ENCODE measurements at places on chromosomes 12 and 14.
A peak's percentile ranks its signal among the peaks of the same experiment; 100 is the strongest.

DNA sequence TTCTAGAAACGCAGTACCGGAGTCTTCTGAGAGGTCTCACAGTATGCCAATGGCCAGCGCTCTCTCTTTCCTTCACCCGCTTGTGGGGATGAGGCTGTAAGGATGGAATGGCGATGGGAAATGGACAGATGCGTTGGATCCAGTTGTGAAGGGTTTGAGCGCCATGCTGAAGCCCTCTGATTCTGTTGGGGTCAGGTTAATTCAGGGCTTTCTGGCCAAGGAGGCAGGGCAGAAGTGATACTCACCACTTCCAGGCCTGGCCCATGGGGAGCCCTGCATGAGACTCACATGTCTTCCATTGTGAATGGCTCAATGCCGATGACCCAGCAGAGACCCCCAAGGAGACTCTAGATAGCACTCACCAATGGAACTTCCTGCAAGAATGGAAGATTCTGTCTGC, 114.3 kb downstream of the BCL11B start:
- no peak for DNase-seq

DNA sequence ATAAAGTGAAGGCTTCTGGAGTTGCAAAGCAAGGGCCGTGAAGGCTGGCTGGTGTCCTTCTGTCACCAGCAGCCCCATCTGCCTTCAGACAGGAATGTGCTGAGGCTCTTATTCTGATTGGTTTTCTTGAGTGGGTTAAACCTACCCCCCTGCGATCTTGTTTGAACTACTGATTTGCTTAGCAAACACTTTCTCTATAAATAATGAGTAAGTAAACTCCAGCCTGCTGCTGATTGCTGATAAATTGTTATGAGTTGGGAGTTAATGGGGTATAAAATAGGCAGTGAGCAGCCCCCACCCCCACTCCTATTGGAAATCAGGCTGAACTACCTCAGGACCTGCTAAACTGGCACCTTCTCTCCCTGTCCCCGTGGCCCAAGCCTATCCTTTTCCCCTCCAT, 146.1 kb upstream of the NOS1 start:
- DNase-seq, result no peak

GRCh38 chr12:94100211-94100627, 48.2 kb upstream of the PLXNC1 start:
- DNase-seq, result no peak

DNA sequence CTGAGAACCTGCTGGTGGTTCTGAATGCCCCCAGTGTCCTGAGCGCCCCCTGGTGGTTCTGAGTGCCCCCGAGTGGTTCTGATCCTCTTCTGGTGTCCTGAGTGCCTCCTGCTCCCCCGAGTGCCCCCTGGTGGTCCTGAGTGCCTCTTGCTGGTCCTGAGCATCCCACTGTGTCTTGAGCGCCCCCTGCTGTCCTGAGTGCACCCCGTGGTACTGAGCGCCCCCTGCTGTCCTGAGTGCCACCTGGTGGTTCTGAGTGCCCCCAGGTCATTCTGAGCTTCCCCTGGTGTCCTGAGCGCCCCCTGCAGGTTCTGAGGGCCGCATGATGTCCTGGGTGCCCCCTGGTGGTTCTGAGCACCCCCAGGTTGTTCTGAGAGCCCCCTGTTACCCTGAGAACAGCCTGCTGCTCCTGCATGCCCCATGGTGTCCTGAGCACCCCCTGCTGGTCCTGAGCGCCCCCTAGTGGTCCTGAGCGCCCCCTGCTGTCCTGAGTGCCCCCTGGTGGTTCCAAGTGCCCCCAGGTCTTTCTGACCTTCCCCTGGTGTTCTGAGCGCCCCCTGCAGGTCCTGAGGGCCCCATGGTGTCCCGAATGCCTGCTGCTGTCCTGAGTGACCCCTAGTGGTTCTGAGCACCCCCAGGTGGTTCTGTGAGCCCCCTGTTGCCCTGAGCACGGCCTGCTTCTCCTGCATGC, 1165.4 kb downstream of the TMEM121 start:
- peak; percentile 40 for DNase-seq

- DNase-seq, result no peak
These were observed 29.7 kb downstream of the CCDC85C start for GRCh38 chr14:99574099-99574880.

DNA sequence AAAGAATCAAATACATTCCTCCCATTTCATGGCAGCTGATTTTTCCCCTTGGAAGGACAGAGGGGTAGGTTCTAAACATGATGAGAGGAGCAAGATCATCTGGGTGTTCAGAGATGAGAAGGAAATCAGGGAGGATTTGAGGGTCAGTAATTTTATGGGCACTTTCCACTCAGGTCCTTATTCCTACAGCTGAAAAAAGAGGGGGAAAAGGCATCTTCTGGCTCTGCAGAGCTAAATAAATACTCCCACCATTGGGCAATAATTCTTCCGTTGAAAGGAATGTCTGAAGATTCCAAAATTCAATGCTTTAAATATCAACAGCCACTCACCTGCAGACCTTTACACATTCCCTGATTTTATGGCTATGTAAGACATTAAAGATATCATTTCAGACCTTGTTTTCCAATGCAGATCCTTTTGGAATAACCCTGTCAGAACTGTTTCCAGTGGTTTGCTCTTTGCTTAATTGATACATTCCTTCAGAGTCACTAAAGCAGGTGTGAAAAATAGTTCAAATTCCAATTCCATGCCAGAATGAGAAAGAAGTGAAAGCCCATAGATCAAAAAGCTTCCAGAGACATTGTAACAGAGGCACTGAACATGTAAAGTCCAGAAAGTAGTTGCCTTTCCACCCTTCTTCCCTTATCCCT, 233.3 kb upstream of the KRR1 start:
- DNase-seq, result no peak

GRCh38 chr12:10409392-10409791, at the start of gene KLRC4:
TSS of gene KLRC4 (minus strand) at chr12:10409757. CDS start at chr12:10409575, 182 bp downstream.
- no peak for DNase-seq

DNA sequence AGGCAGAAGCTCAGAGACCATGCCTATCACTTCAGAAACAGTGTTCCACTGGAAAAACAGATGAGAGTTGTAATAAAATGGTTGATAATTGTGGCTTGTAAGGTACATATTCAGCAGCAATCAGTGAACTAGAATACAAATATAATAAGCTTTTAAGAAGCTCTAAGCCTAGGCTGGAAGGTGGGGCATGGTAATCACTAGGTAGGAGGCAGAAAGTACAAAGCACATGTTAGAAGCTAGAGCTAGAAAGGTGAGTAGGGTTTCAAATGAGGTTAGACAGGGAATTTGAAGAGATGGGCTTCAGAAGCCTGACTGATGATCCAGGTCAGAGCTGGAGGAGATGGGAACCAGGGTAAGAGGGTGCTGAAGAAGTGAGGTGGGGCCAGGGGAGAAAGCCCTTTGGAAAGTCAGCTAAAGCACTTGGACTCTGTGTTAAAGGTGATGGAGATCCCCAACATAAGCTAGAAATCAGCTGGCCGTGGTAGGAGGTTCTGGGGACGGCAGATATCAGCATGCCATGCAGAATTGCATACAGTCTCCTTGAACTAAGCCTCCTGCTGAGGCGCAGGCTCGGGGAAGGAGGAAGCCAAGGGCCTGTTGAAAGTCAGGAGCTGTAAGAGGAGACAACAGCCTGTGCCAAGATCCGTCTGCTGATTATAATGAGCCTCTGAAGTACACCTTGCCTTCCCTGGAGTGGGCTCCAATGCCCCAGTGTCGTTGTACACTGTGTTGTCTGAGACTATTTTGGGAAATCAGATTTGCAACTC, 659.4 kb downstream of the BCL11B start:
- no peak for DNase-seq

GRCh38 chr14:75205591-75205990, 29.2 kb upstream of the TMED10 start:
- peak; percentile 7 for DNase-seq

GRCh38 chr14:23932639-23933038, 20.9 kb upstream of the DHRS4 start:
- DNase-seq, result no peak

DNA sequence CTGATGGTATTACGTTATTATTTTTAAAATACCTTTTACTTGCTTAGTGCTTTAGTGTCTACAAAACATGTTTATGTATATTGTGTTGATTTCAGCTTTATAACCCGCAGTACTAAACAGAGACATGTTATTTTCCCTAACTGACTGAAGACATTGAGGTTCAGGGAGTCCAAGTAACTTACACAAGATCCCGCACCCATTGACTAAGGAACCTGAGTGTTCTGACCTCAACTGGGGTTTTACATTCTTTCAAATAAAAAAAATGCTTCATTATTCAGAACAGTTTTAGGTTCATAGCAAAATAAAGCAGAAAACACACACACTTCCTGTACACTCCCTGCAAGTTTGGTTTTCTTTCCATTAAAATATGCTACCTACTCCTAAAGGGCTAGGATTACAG, 60.4 kb upstream of the METAP2 start:
- DNase-seq, result no peak

GRCh38 chr12:11446372-11446771, 51.0 kb upstream of the PRB2 start:
- no peak for DNase-seq

- DNase-seq, result no peak
These were observed 22.8 kb upstream of the PYGL start for GRCh38 chr14:50967103-50967502.

DNA sequence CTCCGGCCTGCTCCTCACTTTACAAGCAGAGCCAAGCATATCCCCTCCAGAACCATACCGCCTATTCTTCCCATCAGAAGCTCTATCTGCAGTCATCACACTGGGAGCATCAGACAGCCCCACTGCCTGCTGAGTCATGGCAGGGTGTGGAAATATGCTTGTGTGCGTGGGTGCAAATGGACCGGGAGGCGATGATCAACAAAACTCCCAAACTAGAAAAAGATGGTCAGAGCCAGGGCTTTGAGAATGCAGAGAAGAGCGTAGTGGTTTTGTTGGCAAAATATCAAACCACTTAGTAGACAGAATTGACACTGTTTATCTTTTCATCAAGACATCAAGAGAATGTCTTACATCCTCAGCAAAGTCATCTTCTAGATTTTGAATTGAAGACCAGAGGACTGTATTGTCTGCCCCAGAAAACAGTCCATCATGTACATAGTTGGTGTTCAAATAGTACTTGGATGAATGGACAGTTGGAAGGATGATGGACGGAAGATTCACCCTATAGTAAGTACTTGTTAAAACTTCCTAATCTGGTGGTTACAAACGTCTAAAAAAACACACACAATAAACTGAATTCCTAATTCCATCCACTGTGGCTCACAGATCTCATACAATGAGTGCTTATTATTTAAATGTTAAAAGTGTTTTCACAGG, 54.9 kb downstream of the VWF start:
- no peak for DNase-seq

DNA sequence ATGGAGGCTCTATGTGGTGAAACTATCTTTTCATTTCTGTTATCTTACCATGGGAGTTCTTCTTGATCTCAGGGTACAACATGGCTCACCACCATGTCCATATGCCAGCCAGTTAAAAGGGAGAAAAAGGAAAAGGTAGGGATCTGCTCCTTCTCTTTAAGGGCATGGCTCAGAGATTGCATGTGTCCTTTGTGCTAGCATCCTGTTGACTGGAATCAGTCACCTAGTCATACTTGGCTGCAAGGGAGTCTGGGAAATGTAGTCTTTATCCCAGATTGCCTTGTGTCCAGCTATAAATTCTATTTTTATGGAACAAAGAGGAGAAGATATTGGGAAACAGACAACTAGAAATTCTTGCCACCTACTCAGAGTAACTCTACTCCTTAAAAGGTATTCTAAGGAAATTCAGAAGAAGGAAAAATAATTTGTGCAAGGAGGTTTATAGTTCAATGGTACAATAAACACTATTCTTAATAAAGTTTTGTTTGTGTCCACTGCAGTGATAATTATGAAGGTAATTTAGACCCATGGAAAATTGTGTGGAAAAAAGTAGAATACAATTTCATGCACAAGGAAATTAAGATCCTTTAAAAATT, 86.4 kb upstream of the RPH3A start:
- DNase-seq, result no peak

GRCh38 chr14:105528586-105529318, 2.4 kb downstream of the TMEM121 start:
- no peak for DNase-seq

DNA sequence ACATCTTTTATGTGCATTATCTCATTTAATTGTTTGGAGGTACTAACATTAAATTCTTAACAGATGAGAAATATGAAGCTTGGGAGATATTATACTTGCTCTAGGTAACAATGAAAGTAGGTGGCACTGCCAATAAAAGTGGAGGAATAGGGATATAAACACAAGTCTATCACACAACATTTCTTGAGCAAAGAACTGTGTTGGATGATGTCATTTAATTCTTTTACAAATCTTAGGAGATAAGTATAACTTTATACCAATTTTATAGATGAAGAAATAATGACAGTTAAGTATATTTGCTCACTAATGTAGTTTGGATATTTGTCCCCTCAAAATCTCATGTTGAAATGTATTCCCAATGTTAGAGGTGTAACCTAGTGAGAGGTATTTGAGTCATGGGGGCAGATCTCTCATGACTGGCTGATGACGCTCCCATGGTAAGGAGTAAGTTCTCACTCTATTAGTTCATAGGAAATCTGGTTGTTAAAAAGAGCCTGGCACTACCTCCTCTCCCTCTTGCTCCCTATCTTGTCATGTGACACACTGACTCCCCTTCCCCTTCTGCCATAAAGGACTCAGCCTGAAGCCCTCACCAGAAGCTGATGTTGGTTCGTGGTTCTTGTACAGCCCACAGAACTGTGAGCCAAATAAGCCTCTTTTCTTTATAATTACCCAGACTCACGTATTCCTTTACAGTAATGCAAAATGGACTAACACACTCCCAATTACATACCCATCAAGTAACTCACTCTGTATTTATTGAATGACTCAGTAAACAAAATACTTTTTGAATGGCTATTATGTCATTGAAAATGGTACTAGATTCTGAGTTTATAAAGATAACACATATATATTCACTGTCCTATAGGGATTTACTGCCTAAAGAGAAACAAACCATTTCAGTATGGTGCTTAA, 146.8 kb upstream of the KITLG start:
- no peak for DNase-seq

DNA sequence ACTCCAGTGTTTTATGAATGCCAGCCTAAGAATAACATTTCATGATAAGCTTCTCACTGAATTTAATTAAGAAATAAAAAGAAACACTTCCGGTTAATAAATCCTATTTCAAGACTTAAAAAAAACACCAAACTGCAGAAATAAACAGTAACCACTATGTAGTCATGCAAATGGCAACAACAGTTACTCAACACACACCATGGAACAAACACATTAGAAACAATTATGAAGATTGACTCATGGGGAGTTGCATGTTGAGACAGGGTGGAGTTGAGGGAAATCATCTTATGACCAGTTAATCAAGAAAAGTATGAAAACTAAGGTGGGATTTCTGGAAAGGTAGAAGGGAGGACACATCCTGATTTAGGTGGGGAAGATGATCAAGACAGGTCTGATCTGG, 52.7 kb downstream of the PLBD1 start:
- no peak for DNase-seq

DNA sequence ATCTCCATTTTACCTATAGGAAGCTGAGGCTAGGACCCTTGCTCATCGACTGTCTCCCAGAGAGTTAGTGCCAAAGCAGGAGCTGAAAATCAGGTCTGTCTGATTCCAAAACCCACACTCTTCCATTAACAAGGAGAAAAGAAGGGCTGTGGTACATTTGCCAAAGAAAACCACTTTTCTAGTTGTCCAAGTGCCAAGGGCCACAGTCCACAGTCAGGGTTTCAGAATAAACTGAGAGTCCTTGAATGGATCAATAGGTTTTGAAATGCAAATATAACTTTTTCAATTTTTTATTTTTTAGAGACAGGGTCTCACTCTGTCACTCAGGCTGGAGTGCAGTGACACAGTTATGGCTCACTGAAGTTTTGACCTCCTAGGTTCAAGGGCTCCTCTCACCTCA, 55.4 kb upstream of the ZFP36L1 start:
- no peak for DNase-seq

All from CD8-positive, alpha-beta memory T cell (primary cell).